ENCODE measurements at places on chromosomes 11 and 22. TPM values are rescaled to one million over a fixed set of nuclear protein-coding genes. Genes with fewer than 3 reads are reported as not detected.

The CYTH4 gene
- not detected for total RNA-seq

The GAL gene
- 0.49 TPM for total RNA-seq

The PIK3IP1 gene
- total RNA-seq = 12.1 TPM

The IL17REL gene
- not detected for total RNA-seq
